ENCODE measurements at places on chromosomes 7 and 10.

GRCh38 chr7:21719846-21720245 is 177.0 kb downstream of the DNAH11 start:
- no peak for DNase-seq

- no peak for DNase-seq
Observed at GRCh38 chr10:74982634-74982982, 128.8 kb upstream of the SAMD8 start.

DNA sequence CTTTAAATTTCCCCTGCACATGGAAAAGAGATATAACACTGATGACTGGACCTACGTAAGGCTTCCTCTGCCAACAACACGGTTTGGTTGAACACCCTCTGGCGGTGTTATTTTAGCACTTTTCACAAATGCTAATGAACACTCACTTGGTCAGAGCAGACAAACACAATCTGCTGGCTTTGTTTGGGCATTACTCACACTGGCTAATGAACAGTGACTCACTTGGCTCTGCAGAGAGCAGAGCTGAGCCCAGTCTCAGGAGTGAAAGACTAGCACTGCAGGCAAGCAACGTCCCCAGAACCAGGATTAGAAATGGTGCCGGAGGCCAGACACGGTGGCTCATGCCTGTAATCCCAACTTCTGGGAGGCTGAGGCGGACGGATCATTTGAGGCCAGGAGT is 430.8 kb downstream of the PLXNA4 start:
- no peak for DNase-seq

GRCh38 chr7:128404886-128405470 is 4.8 kb downstream of the IMPDH1 start:
- no peak for DNase-seq

DNA sequence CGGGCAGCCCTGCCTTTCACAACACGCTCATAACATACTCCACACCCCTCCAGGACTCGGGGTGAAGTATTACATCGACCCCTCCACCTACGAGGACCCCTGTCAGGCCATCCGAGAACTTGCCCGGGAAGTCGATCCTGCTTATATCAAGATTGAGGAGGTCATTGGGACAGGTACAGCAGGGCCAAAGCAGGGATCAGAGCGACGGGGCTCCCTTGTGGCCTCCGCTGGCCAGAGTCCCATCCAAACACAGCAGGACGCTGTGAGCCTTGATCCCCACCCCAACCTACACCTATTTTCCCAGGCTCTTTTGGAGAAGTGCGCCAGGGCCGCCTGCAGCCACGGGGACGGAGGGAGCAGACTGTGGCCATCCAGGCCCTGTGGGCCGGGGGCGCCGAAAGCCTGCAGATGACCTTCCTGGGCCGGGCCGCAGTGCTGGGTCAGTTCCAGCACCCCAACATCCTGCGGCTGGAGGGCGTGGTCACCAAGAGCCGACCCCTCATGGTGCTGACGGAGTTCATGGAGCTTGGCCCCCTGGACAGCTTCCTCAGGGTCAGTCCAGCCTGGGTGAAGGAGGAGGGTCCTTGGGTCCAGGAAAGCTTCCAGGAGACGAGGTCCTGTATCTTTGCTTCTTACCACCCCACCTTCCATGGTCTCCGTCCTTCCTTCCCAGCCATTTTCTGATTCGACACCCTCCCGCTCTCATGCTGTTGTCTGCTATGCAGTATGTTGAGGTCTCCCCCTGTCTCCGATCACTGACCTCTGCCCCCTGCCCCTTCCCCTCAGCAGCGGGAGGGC is 13.5 kb downstream of the EPHB6 start:
- no peak for DNase-seq

- no peak for DNase-seq
Observed at GRCh38 chr7:78780560-78780959, 672.9 kb downstream of the MAGI2 start.

GRCh38 chr7:90625562-90625961 is 29.4 kb downstream of the CDK14 start:
- no peak for DNase-seq

Data from CD4-positive, alpha-beta T cell treated with Interleukin-12 subunit alpha and Interleukin-12 subunit beta, for 1 hour (primary cell).